ENCODE measurements at places on chromosomes 5 and 9.

GRCh38 chr5:54243483-54244080 lies 66.8 kb downstream of the ARL15 start:
- no peak for DNase-seq

- DNase-seq: no peak
Measured at GRCh38 chr5:56622141-56622540, 193.2 kb upstream of the MAP3K1 start.

DNA sequence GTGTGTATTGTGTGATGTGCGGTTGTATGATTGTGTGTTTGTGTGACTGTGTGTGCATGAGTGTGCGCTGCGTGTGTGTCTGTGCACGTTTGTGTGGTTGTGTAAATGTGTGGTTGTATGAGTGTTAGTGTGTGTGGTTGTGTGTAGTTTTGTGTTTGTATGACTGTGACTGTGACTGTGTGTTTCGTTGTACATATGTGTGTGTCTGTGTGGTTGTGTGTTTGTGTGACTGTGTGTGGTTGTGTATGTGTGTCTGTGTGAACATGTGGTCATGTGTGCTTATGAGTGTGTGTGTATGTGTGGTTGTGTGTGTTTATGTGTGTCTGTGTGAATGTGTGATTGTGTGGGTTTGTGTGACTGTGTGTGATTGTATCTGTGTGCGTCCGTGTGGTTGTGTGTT lies 197.8 kb downstream of the TTLL11 start:
- no peak for DNase-seq

GRCh38 chr9:13939134-13939533 lies 374.8 kb downstream of the NFIB start:
- DNase-seq: no peak

DNA sequence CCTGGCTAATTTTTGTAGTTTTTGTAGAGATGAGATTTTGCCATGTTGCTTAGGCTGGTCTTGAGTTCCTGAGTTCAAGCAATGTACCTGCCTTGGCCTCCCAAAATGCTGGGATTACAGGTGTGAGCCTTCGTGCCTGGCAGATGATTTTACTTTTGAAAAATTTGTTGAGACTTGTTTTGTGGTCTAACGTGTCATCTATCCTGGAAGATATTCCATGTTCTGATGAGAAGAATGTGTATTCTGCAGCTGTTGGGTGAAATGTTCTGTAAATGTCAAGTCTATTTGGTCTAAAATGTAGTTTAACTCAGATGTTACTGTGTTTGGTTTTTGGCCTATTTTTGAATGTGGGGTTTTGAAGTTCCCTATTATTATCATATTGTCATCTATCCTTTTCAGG lies 145.6 kb downstream of the XRCC4 start:
- no peak for DNase-seq

DNA sequence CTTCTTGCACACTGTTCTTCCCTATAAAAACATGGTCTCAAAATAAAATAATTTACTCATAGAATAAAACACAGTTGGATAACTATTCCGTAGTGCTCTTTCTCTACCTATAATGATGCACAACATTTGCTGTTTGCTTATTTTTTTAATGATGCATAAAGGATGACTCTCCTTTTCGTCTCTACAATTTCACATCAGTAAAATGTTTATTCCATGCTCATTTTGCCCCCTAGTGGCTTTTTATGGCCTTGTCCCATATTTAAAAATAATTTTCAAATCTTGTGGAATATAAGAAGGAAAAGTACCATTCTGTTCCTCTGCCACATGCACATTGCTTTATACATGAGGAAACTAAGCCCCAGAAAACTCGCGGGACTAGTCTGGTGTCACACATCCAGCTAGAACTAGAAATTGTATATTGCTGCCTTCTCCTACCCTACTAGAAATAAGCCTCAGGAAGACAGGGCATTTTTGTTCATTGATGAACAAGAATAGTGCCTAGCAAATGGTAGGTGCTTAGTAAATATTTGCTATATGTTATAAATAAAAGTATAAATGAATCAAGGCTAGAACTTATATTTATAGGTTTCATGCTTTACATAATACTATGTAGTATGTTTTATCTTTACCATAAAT lies 12.7 kb downstream of the KCTD16 start:
- no peak for DNase-seq

DNA sequence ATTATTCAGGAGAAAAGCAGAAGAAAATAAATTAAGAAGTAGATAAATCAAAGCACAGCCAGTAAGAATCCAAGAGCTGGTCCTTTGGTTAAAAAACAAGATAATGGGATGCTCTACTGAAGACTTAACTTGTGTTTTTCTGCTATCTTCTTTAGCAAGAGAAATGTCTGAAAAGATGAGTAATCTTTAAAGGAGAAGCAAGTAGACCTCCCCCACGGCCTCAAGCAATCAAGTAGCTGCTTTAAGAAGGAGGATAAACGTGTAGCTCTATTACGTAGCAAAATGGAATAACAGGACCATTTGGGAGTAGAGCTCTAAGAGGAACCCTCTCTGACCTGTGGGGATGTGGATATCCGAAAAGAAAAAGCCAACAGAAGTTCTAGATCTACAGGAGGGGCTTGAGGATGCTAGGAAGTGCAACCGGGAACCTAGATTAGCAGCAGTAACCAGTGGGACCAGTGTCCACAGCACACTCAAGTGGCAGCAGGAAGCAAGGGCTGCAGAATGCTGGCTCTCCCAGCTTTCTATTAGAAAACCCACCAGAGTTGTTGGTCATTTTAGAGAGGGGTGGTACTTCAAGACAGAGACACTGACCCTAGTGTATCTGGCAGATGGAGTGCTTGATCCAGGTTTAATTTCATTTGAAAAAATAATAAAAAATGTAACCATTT lies 185.4 kb downstream of the GABBR2 start:
- no peak for DNase-seq

DNA sequence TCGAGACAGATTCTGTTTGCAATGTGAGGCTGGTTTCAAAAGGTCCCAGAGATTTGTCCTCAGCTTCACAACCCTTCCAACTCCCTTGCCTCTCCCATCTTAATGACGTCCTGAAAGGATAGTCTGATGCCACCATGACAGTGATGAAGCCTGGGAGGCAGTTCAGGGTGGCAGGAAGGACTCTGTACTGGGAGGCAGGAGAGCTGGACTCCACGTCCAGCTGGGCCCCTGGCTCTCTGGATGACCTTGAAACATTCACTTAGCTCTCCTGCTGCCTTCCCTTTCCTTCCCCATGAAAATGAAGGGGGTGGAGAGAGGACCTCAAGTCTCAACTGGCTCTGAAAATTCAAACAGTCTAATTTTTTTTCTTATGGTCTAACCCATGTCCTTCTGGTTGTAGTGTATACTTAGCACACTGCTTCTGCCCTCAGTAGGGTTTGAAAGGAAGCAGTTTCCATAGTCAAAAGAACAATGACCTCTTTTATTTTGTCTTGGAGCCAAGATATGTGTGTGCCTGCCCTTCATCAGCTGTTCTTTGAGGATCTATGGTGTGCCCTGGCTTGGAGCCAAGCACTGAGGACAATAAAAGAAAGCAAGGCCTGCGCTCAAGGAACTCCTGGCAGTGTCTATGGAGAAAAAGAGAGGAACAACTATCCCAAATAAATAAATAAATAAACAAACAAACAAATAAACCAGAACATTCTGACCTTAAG lies 188.3 kb downstream of the GRIA1 start:
- no peak for DNase-seq

DNA sequence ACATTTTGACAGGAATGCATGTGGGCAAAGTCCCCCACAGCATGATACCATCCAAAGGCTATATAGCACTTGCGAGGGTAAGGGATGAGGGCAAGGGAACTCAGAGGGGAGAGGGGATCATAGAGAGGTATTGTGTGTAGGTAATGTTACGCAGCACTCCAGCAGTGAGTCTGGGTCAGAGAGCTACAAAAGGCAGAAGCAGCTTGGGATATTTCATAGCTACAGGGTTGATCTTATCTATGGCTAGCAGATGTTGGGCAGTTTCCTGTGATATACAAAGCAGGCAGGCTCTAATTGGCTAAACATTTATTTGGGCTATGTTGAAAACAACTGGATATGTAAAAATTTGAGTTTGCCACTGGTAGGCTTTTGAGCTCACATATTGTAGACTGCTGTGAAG lies 17.8 kb upstream of the SLCO4C1 start:
- DNase-seq: no peak

DNA sequence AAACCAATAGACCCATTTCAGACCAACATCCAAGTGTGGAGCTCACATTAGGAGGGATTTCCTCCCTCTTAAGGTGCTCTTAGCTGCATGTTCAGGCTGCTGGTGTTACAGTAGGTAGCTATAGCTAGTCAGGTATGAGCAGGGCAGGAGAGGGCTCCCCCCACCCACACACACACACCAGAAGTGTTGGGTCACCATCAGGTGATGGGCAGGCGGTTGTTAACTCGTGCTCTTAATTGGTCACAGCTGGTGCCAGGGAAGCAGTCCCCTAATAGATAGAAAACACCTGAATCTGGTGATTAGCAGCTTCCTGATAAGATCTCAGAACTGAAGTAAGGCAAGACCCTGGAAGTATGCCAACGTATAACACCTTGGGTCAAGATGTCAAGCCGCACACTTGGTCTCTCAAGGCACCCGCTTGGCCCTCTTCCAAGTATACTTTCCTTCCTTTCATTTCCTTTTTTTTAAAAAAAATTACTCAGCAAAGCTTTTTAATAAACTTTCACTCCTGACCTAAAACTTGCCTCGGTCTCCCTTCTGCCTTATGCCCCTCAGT lies 532.4 kb downstream of the DNAH5 start:
- no peak for DNase-seq

GRCh38 chr9:125428060-125428901 lies 166.7 kb downstream of the GAPVD1 start:
- DNase-seq: peak; percentile 51

GRCh38 chr5:172144931-172145869 lies 42.8 kb downstream of the STK10 start:
- no peak for DNase-seq

- DNase-seq: no peak
Measured at GRCh38 chr9:8799206-8799605, 999.6 kb upstream of the DMAC1 start.

DNA sequence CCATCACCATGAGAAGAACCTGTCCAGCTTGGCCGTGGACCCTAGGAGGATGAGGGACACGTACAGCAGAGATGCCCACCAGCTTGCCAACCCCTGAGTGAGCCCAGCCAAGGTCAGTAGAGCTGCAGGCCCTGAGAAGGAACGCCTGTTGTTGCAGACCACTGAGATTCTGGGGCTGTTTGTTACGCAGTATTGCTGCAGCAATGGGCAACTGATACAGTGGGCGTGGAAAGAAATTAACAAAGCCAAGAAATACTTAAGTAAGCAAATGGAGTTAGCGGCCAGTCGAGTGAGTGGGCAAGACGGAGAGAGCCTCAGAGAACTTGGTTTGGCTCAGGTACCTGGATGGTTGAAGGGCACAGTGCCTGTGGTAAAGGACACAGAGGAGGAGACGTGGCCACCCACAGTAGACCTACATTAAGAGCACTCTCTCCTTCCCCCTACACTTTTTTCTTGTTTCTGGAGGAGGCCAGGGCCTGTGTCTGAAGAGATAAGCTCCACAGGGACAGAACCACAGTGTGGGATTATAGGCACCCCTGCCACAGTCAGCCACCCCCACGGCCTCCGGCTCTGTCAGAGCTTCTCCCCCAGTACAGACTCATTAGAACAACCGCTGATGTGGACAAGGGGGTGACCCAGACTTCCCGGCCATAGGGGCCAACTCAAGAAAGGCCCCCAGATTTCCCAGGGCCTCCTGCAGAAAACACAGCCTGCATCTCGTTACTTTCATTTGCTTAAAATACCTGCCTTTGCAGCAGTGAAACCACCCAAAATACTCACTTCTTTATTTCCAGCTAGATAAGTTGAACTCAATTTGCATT lies 40.1 kb upstream of the GRHPR start:
- DNase-seq: no peak

DNA sequence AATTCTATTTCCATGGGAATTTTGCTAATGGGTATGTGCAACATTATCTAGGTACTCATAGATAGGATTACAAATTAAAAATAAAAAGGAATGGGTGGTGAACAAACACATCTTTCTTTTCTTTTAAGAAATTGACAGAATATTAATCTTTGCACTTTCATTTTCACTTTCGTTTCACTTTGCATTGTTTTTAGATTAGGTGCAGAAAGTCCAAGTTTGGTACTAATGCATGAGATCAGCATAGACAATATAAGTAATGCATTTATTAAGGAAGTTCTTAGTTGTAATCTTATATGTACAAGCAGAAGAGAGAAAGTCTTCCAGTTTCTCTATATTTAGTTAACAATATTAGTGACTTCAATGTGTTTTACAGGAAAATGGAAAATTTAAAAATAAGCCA lies 196.5 kb downstream of the COMMD10 start:
- DNase-seq: no peak

GRCh38 chr5:45417285-45417998 lies 278.7 kb downstream of the HCN1 start:
- no peak for DNase-seq

DNA sequence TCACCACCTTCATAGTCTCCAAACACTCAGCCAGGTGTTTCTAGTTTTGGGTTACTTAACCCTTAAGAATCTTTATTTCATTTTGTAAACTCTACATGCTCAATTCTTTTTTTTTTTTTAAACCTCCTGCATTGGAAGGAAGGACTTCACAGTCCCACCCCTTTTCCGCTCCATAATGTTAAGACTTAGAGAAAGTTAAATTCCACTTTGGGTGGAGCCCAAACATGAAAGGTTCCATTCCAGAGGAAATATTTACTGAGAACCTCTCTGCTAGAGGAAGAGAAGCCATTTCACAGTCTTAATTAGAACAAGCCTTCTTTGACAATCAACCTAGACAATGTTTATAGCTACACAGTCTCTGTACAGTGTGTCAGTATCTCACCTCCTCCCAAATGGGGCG lies 312.3 kb downstream of the MLLT3 start:
- DNase-seq: no peak

DNA sequence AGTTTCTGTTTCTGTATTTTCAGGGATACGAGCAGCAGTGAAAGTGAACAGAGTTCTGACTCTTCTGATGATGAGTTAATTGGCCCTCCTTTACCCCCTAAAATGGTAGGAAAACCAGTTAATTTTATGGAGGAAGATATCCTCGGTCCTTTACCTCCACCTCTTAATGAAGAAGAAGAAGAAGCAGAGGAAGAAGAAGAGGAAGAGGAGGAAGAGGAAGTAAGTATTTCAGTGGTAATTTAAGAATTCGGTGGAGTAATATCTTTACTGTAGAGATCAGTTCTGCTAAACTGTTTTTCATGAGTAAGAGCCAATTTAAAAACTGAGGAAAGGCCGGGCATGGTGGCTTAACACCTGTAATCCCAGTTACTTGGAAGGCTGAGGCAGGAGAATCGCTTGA lies 17.2 kb downstream of the WDR70 start:
- DNase-seq: no peak

- DNase-seq: no peak
Measured at GRCh38 chr5:119395080-119395836, 39.4 kb downstream of the TNFAIP8 start.

- DNase-seq: no peak
Measured at GRCh38 chr9:95373782-95374487, 56.4 kb upstream of the FANCC start.
